ENCODE measurements at places on chromosomes 1 and 21. TPM values are rescaled to one million over a fixed set of nuclear protein-coding genes. Genes with fewer than 3 reads are reported as not detected.
A peak's percentile ranks its signal among the peaks of the same experiment; 100 is the strongest.

RAB42 gene
- total RNA-seq: 6.9 TPM

MAP3K7CL gene
- total RNA-seq: 8.5 TPM

DNA sequence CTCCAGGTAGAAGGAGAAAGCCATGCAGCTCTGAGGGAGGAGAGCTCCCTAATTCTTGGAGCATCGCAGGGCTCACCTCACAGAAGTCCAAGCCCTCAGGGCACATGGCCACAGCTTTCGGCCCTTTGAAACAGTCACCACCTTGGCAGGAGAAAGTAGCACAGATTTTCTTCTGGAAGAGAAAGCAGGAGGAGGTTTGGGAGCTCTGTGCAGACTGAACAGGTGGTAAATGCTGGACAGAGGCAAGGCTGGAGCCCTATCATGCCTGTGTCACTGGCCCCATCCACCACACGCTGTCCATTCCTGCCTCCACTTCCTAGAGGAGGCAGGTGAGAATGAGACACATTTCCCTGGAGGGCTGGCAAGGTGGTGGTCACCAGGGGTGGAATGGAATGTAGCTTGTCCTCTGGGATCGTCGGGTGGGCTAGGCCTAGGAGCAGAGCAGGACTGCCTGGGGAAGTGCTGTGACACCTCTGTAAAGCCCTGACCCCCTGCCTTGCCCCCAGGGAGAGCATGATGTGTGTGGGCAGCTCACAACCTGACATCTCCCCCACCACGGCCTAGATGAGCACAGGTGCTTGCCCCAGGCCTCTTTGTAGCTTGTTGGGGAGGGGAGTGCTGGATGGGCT is 2.8 kb upstream of the INPP5B start:
- no peaks in the 10 kb centered on the region for H3K4me1 ChIP-seq
- no peak overlapping the region for H3K4me3 ChIP-seq
- H3K27me3 ChIP-seq: no peaks in the 10 kb centered on the region
- H3K36me3 ChIP-seq: no peaks in the 10 kb centered on the region
- no peak for DNase-seq
- no peak overlapping the region for H3K27ac ChIP-seq

DNA sequence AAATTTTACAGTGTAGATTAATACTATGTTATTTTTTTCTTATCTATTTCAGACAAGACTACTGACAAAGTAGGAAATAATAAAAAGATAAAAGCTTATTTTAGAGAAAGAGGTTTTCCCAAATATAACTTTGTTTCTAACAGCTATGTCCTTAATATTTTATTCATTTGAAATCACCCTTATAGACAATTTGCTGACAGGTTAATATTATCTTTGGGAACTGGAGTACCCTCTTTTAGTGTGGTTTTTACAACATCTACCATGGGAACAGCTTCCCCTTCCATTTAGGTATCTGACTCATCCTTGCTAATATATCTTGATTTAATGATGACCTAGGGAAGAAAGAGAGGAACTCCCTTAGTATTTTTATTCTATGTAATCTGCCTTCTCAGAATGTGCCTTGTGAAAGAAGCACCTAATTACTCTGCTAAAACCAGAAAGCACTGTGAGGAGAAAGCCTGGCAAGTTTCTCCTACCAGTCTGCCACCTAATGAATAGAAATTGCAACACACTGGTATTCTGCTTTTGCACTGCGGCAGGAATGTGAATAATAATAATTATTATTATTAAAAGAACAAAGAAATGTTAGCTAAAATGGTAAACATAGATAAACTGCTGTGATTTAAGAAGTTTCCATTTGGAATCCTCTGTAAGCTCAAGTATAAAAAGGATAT is 192.8 kb downstream of the PDE4B start:
- DNase-seq: no peak
- H3K4me3 ChIP-seq: no peak overlapping the region
- H3K27ac ChIP-seq: no peak overlapping the region
- H3K27me3 ChIP-seq: no peaks in the 10 kb centered on the region
- no peaks in the 10 kb centered on the region for H3K4me1 ChIP-seq

GRCh38 chr1:156664046-156664766 is 13.0 kb downstream of the NES start:
- H3K36me3 ChIP-seq: no peaks in the 10 kb centered on the region
- no peaks in the 10 kb centered on the region for H3K27me3 ChIP-seq
- H3K4me1 ChIP-seq: peaks cover 32% of the 10 kb centered on the region
- peak overlapping the region; percentile 85 for H3K27ac ChIP-seq
- no peak overlapping the region for H3K4me3 ChIP-seq

GRCh38 chr1:94873520-94874351 is 53.2 kb downstream of the CNN3 start:
- peak overlapping the region; percentile 14 for H3K27ac ChIP-seq
- no peaks in the 10 kb centered on the region for H3K4me1 ChIP-seq
- H3K36me3 ChIP-seq: no peaks in the 10 kb centered on the region
- H3K4me3 ChIP-seq: no peak overlapping the region
- DNase-seq: peak; percentile 42

GRCh38 chr1:30934613-30935012 is 26.1 kb upstream of the SDC3 start:
- no peaks in the 10 kb centered on the region for H3K27me3 ChIP-seq
- no peaks in the 10 kb centered on the region for H3K4me1 ChIP-seq
- DNase-seq: no peak
- H3K27ac ChIP-seq: peak overlapping the region; percentile 57
- H3K4me3 ChIP-seq: no peak overlapping the region

CACHD1 gene
- total RNA-seq: 21.6 TPM

DNA sequence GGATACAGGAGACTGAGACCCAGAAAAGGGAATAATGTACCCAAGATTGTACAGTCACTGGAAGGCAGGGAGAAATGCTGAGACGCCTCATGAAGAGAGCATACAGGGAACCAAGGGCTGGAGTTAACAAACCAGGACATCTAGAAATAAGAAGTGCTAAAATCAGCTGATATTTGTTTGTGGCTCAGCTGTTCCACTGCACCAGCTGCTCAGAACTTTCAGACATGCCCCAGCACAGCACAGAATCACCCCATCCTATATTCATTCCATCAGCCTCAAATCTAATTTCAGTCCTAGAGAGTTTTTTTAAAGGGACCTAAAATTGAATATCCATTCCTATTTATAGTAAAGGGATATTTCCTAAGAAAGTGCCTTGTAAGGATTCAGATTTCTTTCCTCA is 60.2 kb downstream of the DAB1 start:
- no peak overlapping the region for H3K4me3 ChIP-seq
- no peaks in the 10 kb centered on the region for H3K4me1 ChIP-seq
- no peak overlapping the region for H3K27ac ChIP-seq
- H3K36me3 ChIP-seq: no peaks in the 10 kb centered on the region
- DNase-seq: no peak

DNA sequence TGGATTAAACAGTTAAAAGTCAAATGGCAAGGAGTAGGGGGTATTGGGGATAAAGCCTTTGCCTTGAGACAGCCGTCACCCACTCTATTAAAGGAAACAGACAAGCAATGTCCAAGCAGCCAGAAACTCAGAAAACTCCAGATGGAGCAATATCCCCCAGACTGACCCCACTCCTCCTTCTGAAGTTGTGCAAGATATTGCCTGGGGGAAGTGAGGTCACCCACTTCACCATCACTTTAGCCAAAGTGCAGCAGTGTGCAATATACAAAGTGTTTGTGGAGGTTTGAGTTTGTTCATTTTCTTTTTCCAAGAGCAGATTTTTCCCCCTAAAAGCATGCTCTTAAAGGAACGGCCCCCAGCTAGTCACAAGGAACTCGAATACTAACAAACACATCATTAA is 125.1 kb downstream of the ETS2 start:
- H3K27ac ChIP-seq: no peak overlapping the region
- no peak overlapping the region for H3K4me3 ChIP-seq
- peaks cover 5% of the 10 kb centered on the region for H3K4me1 ChIP-seq
- no peaks in the 10 kb centered on the region for H3K36me3 ChIP-seq
- DNase-seq: no peak

DNA sequence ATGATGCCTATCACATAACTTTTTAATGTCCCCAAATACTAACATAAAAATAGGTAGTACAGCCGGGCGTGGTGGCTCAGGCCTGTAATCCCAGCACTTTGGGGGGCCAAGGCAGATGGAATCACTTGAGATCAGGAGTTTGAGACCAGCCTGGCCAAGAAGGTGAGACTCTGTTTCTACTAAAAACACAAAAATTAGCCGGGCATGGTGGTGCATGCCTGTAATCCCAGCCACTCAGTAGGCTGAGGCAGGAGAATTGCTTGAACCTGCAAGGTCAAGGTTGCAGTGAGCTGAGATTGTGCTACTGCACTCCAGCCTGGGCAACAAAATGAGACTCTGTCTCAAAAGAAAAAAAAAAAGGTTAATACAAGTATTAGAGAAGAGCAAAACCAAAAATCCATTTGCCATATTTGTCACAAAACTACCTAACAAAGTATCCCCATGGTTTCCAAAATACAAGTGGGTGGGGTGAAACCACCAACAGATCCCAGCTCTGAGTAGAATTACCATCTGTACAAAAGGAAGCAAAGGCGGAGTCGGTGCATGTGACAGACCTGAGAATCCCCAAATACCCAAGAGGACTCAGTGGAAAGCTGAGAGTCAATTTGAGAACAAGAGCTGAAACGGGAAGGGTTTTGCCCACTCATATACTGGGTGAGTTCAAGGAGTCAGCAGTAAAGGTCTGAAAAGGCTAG is 113.2 kb downstream of the TOMM20 start:
- no peak overlapping the region for H3K27ac ChIP-seq
- no peak for DNase-seq
- H3K4me1 ChIP-seq: no peaks in the 10 kb centered on the region
- no peak overlapping the region for H3K4me3 ChIP-seq
- H3K27me3 ChIP-seq: no peaks in the 10 kb centered on the region
- no peaks in the 10 kb centered on the region for H3K36me3 ChIP-seq

DNA sequence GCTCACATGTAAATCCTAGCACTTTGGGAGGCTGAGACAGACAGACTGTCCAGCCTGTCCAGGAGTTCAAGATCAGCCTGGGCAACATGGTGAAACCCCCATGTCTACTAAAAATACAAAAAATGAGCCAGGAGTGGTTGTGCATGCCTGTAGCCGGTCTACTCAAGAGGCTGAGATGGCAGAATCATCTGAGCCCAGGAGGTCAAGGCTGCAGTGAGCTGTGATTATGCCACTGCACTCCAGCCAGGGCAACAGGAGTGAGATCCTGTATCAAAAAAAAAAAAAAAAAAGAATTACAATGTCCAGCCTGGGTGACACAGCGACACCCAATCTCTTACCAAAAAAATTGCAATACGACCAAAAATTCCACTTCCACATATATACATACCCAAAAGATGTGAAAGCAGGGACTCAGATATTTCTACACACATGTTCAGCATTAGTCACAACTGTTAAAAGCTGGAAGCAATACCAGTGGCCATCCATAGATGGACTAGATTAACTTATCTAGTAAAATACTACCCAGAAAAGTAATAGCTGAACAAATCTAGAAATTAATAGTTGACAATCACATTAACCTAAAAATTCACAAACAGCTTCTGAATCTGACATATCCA is 49.2 kb downstream of the ASH1L start:
- H3K36me3 ChIP-seq: no peaks in the 10 kb centered on the region
- no peak overlapping the region for H3K27ac ChIP-seq
- no peak for DNase-seq
- no peaks in the 10 kb centered on the region for H3K27me3 ChIP-seq
- no peaks in the 10 kb centered on the region for H3K4me1 ChIP-seq

GRCh38 chr1:106717591-106717990 is 338.9 kb upstream of the PRMT6 start:
- no peak for DNase-seq
- no peaks in the 10 kb centered on the region for H3K27me3 ChIP-seq
- H3K36me3 ChIP-seq: no peaks in the 10 kb centered on the region
- no peak overlapping the region for H3K27ac ChIP-seq
- H3K4me1 ChIP-seq: no peaks in the 10 kb centered on the region

MIXL1 gene
- not detected for total RNA-seq
